ENCODE measurements at places on chromosomes 3 and 15.

DNA sequence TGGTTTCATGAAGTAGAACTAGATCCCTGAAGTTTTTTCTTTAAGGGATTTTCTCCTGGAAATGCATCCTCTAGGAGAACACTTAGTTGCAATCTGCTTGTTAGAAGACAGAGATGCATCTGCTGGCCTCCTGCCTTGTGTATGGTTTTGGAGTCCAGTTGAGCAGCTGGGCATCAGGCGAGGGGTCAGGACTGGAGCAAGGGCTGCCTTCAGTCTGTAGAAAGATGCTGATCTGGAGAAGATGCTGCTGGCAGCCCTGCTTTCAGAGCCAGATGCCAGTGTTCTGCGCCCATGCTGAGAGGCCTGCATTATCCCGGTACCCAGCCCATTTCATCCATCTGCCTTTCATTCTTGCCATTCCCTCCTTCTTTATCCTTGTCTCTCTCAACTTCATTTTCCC lies 77.4 kb downstream of the CHCHD6 start:
- DNase-seq = no peak

- DNase-seq = no peak
Observed at GRCh38 chr15:93210995-93211394, 122.0 kb upstream of the RGMA start.

GRCh38 chr3:173970281-173970680 lies 572.7 kb downstream of the NLGN1 start:
- DNase-seq = peak; percentile 59

GRCh38 chr3:153144779-153145178 lies 17.2 kb upstream of the RAP2B start:
- DNase-seq = peak; percentile 73

- no peak for DNase-seq
Observed at GRCh38 chr3:100111728-100112127, 2.6 kb downstream of the FILIP1L start.

DNA sequence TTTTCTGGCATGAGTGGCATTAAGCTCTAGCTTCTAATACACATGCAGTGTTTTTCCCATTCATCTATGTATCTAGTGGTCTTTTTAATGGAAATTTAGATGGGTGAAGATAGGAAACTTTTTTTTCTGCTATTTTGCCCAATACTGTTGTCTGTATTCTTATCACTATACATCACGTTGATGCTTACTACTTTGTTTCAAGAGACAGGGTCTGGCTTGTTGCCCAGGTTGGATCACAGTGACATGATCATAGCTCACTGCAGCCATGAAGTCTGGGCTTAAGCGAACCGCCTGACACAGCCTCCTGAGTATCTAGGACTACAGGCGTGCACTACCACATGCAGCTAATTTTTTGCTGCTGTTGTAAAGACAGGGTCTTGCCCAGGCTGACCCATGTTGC lies 84.6 kb downstream of the PEAK1 start:
- peak; percentile 45 for DNase-seq

- no peak for DNase-seq
Observed at GRCh38 chr3:139588450-139588849, 48.9 kb upstream of the RBP1 start.

DNA sequence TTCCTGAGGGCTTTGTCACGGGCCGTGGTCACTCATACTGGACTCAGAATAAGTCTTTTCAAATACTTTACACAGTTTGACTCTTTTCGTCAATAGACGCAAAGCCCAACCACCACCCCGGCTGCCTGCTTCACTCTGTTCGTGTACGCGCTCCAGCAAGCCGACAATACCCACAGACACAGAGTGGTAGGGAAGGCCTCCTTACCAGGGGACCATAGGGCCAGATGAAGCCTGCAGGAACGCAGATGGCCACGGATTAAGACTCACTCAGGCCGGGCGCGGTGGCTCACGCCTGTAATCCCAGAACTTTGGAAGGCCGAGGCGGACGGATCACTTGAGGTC lies 29.7 kb downstream of the EFCAB12 start:
- no peak for DNase-seq

- peak; percentile 83 for DNase-seq
Observed at GRCh38 chr3:64179860-64180259, 45.4 kb downstream of the PRICKLE2 start.

- no peak for DNase-seq
Observed at GRCh38 chr3:42501321-42501680, 1.1 kb upstream of the VIPR1 start.

- DNase-seq = no peak
Observed at GRCh38 chr15:78243491-78243941, 9.2 kb upstream of the ACSBG1 start.

DNA sequence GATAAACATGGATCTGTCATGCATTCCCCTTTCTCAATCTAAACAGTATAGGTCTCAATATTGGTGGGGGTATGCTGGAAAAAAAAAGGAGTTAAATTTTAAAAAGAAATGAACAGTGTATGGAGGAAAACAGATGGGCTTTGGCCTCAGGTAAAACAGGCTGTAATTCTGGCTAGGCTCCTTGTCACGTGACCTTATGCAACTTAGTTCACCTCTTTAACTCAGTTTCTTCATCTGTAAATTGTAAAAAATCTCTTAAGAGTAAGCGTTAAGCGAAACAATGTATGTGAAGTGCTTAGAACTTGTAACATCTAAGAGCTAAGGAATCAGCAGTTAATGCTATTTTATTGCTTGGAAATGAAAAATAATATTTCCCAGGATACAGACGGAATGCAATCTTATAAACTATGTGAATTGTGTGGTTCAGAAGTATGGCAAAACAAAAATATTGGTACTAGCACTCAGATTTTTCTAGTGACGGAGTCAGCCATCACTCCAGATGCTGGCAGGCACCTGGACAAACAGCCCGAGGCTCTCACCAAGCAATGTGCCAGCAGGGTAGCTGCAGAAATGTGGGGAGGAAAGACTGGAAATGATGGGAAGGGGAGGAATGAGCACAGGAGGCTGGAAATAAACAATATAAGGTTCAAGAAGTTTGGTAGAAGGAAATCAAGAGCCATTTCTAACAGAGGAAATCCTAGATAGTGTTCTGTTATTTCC lies 172.8 kb downstream of the USP13 start:
- no peak for DNase-seq

DNA sequence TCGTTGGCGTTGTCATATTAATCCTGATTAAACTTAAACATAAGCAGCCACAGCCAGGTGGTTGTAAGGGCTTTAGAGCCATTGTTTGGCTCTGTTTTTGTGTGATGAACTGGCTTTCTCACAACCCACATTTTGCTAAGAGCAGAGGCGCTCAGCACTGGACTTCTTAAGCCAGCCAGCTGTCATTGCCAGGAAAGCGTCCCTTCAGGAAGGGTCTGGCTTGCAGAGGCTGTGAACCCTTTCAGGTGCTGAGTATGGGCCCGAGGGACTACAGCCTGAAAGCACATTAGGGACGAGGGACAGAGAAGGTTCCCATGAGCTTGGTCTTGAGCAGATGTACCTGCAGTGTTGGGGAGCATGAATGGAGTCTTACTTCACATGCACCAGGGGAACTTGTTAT lies 112.3 kb downstream of the CHCHD6 start:
- no peak for DNase-seq

GRCh38 chr3:159158213-159158612 lies 356.4 kb downstream of the MFSD1 start:
- no peak for DNase-seq

DNA sequence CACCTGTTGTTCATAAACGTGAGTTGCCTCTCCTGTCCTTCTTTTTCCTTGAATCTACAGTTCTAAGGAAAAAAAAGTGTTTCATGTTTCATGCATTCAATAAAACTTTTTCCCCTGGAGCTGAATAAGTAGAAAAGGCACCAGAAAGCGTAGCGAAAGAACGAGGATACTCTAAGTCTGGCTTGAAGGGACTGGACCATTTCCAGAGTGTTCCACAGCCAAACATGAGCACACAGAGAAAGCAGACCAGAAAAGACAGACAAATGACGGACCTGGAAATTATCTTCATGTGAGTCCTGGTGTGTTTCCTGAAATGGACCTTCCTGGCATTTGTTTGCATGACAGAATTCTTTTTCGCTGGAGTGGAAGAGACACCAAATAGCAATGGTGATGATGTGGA lies 204.7 kb downstream of the SV2B start:
- no peak for DNase-seq

GRCh38 chr3:172138193-172138537 lies 98.8 kb downstream of the FNDC3B start:
- DNase-seq = no peak

DNA sequence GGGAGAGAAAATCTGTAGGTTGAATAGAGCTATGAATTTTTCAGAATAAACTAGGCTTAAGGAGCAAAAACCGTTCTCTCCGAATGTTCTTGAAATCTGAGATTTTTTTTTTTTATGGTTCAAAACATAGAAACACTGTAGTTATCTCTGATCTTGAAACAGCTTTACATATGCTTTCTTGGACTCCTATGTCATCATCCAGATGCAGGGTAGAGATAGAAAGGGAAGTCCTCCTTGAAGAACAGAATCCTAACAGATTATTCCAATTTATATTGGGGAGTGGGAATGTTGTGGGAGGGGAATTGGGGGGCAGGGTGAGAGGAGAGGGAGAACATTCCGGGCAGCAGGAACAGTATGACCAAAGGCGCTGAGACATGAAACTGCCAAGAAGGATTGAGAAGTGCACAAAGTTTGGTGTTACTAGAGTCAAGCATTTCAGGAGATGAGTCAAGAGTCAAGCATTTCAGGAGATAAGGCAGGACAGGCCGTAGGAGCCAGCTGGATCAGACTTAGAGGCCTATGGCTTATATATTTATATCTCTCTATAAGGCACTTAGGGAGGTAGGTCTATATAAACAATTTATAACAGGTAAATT lies 21.9 kb upstream of the ST3GAL6 start:
- peak; percentile 25 for DNase-seq

DNA sequence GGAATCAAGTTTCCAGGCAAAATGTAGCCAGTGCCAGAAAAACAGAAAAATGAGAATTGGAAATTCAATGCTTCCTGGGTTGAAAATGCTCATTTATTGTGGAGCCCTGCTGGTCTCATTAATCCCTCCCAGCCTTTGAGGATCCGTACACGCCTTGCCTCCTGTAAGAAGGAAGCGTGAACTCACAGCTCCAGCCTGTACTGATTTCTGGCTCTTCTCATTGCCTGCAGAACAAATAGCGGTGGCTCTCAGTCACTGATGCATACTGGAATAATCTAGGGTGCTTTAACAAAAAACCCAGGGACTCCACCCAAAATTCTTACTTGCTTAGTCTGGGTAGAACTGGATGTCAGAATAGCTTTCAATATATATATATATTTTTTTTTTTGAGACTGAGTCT lies 29.3 kb upstream of the SLC24A5 start:
- no peak for DNase-seq

DNA sequence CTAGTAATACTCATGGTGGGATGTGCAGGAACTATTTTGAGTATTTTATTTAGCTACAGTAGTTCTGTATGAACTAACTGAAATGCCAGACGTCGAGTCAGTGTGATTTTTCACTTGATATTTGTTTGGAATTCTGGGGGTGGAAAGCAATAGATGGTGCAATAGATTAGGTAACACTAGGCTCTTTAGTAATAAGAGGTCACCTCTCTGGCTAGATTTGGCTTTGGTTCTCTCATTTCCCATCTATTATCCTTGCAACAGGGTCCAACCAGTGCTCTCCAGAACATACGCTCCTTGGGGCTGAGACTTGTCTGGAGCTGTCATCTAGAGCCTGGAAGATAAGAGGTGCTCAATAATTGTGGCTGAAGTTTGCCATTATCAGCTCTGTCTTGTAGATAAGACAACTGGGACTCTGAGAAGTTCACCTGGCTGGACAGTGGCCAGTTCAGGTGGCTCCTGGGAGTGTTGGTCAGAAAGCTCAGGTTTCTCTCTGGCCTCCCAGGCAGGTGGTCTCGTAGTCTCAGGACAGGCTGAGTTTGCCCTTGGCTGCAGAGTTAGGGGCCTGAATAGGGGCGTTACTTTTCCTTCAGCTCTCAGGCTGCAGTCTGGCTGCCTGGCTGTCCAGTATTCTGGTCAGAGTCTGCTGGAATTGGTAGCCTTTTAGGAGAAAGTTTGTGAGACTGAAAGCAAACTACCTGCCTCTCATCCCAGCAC lies 277.5 kb upstream of the RGMA start:
- no peak for DNase-seq

DNA sequence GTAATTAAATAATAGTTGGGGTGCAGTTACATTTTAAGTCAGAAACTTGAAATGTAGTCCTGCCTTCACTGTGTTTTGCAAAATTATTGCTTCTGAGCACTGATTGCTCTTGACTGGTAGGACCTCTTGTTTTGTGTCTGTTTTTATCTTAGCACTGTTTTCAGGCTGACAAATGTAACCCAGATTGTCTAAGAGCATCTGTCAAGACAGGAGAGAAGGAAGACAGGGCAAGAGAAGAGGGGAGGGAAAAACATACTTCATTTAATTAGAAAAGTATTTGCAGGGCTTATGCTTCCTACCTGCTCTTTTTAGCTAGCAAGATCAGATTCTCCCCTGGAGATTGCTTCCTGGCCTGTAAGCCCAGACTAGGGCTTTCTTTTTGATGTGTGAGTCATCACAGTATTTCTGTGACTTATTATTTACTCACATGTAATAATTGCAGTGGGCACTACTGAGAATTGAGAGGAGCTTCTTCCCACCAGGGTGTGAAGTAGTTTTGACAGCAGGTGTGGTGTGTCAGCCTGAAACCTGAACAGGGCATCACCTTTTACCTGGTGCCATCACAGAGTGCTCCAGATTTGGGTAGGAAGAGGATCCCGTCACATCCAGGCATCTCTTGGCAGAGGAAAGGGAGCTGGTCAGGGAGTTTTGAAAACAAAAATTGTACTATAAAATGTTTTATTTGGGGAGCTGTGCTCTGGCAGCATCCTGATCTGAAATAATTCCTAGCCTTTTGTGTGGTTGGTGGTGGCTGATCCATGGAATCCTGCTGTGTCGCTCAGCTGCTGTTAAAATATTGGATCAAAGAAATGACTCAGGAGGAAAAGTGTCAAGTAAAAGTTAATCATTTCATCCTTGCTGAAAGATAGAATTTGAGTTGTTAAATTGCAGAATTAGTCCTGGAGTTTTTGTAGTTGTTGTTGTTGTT lies 98.2 kb downstream of the TMEM108 start:
- DNase-seq = no peak

- DNase-seq = no peak
Observed at GRCh38 chr15:64847876-64848716, 6.4 kb downstream of the PLEKHO2 start.

Data from fibroblast of skin of right quadriceps (primary cell).